ENCODE measurements at places on chromosomes 16 and 17.

DNA sequence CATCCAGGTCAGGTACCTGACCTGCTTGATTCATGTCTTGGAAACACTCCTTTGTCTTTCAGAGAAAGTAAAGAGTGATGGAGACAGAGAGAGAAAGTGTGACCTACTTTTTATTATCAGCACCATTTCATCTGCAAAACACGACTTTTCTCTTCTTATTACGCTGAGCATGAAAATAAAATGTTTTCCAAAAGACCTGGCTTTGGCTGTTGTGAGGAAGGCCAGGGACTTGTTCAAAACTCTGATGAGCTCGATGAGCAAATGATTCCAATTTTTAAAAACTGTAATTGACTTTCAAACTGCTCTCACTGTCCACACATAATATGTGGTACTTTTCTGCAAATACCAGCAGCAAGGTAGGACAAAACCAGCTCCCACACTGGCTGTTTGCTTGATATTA, 679.9 kb downstream of the MAF start:
- DNase-seq, result no peak
- no peak overlapping the region for H3K27ac ChIP-seq
- no peaks in the 10 kb centered on the region for H3K27me3 ChIP-seq
- H3K36me3 ChIP-seq, result peaks cover 14% of the 10 kb centered on the region
- no peak overlapping the region for H3K4me3 ChIP-seq

GRCh38 chr17:8126491-8127066, 2.7 kb upstream of the HES7 start:
- peaks cover 41% of the 10 kb centered on the region for H3K27me3 ChIP-seq
- peak overlapping the region; percentile 95 for H3K4me3 ChIP-seq
- H3K4me1 ChIP-seq, result peaks cover 17% of the 10 kb centered on the region
- peak; percentile 65 for DNase-seq

GRCh38 chr17:73731733-73732132, 87.5 kb upstream of the SDK2 start:
- peaks cover 10% of the 10 kb centered on the region for H3K36me3 ChIP-seq
- H3K27ac ChIP-seq, result no peak overlapping the region
- peaks cover 12% of the 10 kb centered on the region for H3K27me3 ChIP-seq
- H3K4me1 ChIP-seq, result no peaks in the 10 kb centered on the region

GRCh38 chr16:28538733-28539596, at the start of gene NUPR1:
NUPR1 (minus strand) TSS chr16:28538974; CDS start chr16:28538907, 67 bp downstream.
- H3K27ac ChIP-seq, result no peak within 1 kb of the TSS
- DNase-seq, result no peak
- no peaks in the 10 kb centered on the region for H3K36me3 ChIP-seq
- peaks cover 7% of the 10 kb centered on the region for H3K4me1 ChIP-seq

- H3K27me3 ChIP-seq, result peaks cover 2% of the 10 kb centered on the region
- H3K4me3 ChIP-seq, result no peak overlapping the region
Measured at GRCh38 chr16:72112452-72112792, 18.8 kb downstream of the DHX38 start.

- DNase-seq, result no peak
- no peaks in the 10 kb centered on the region for H3K36me3 ChIP-seq
- no peaks in the 10 kb centered on the region for H3K4me1 ChIP-seq
- no peak overlapping the region for H3K4me3 ChIP-seq
Measured at GRCh38 chr17:27280527-27280926, 13.4 kb upstream of the WSB1 start.

- H3K4me3 ChIP-seq, result no peak overlapping the region
- no peaks in the 10 kb centered on the region for H3K4me1 ChIP-seq
- H3K27me3 ChIP-seq, result peaks cover 1% of the 10 kb centered on the region
- H3K27ac ChIP-seq, result no peak overlapping the region
- DNase-seq, result no peak
- no peaks in the 10 kb centered on the region for H3K36me3 ChIP-seq
Measured at GRCh38 chr16:21943571-21943970, 9.6 kb upstream of the UQCRC2 start.

DNA sequence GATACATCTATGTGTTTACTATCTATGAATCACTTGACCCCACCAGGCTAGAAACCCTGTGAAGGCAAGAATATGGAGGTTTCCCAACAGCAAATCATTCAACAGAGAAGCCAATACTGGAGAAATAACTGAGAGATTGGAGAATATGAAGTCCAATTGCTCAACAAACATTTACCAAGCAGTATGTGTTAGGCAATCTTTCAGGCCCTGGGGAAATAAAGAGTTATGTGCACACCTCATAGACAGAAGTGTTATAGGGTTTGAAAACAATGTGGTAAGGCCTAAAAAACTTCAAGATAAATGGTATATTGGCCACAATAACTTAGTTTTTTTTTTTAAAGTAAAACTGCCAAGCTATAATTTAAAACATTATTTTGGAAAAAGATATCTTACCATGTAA, 1245.8 kb downstream of the CDH11 start:
- no peak overlapping the region for H3K27ac ChIP-seq
- H3K4me1 ChIP-seq, result no peaks in the 10 kb centered on the region
- no peak for DNase-seq
- H3K36me3 ChIP-seq, result no peaks in the 10 kb centered on the region
- H3K27me3 ChIP-seq, result no peaks in the 10 kb centered on the region
- no peak overlapping the region for H3K4me3 ChIP-seq

DNA sequence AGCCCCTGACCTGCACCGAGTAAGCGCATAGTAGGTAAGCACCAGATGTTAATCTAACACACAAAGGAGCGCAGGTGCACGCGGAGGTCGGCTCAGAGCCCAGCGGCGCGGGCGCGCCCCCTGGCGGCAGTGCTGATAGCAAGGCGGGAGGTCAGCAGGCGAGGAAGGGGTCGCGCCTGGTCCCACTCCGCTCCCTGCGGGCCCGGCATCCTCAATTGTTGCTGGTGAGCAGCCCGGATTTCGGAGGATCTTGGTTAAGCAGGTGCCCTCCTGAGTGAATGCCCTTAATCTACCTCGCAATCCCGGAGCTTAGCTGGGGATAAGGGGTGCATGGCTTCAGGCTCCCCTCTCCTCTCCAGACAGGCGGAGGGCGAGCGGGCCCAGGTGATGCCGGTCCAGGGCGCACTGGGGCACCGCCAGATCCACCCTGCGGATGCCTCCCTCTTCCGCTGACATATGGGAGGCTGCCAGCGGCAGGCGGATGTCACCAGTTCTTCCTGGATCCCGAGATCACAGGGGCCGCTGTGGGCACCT, 4.0 kb upstream of the WNT3 start:
- no peaks in the 10 kb centered on the region for H3K36me3 ChIP-seq
- DNase-seq, result peak; percentile 43
- peaks cover 17% of the 10 kb centered on the region for H3K27me3 ChIP-seq
- H3K4me3 ChIP-seq, result no peak overlapping the region
- no peak overlapping the region for H3K27ac ChIP-seq

GRCh38 chr17:71438631-71439146, 682.1 kb upstream of the SOX9 start:
- H3K27me3 ChIP-seq, result peaks cover 2% of the 10 kb centered on the region
- DNase-seq, result peak; percentile 17
- H3K27ac ChIP-seq, result peak overlapping the region; percentile 65
- H3K4me3 ChIP-seq, result no peak overlapping the region
- H3K4me1 ChIP-seq, result peaks cover 12% of the 10 kb centered on the region

DNA sequence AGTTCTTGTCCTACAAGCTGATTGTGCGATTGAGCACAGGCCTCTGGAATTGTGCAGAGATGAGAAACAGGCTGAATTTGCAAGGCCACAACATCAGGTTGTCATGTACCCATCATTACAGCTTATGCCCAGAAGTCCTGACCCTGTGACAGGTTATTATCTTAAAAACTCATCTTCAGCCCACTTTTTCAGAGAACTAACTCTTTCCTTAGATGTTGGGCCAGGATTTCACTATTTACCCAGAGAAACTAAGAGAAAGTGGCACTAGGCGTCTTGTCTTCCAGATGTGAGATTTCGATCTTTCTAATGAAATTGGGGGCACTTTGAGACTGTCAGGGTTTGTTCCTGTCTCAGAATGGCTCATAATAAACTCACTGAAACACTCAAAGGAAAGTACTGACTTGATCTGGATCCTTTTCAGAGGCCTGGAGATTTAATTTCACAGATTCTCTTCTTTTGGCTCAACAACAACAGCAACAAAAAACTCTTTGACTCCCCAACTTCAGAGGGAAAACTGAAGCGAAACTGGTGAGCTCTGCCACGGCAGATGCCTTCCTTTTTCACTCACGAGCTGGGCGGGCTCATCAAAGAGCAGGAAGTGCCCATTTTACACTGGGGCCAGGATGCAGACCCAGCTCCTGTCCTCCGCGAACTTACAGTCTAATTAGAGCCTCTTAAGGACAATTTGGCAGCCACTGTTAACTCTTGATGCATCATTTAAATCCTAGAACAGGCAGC, 17.7 kb upstream of the SLC12A3 start:
- H3K4me1 ChIP-seq, result peaks cover 12% of the 10 kb centered on the region
- DNase-seq, result no peak
- H3K27me3 ChIP-seq, result peaks cover 6% of the 10 kb centered on the region
- H3K4me3 ChIP-seq, result no peak overlapping the region
- peaks cover 4% of the 10 kb centered on the region for H3K36me3 ChIP-seq
- H3K27ac ChIP-seq, result no peak overlapping the region

Measured in glutamatergic neuron (in vitro differentiated cells).